Foreskin keratinocyte (primary cell): ENCODE measurements at places on chromosomes 4 and X.

GRCh38 chr4:30743897-30744296 lies 23.7 kb downstream of the PCDH7 start:
- no peak for DNase-seq

- DNase-seq, result no peak
Observed at GRCh38 chr4:153228512-153229140, 24.4 kb downstream of the TRIM2 start.

GRCh38 chrX:1397001-1397400 lies 5.1 kb upstream of the SLC25A6 start:
- DNase-seq, result no peak

GRCh38 chr4:68368691-68369131 lies 18.8 kb upstream of the YTHDC1 start:
- peak; percentile 94 for DNase-seq

DNA sequence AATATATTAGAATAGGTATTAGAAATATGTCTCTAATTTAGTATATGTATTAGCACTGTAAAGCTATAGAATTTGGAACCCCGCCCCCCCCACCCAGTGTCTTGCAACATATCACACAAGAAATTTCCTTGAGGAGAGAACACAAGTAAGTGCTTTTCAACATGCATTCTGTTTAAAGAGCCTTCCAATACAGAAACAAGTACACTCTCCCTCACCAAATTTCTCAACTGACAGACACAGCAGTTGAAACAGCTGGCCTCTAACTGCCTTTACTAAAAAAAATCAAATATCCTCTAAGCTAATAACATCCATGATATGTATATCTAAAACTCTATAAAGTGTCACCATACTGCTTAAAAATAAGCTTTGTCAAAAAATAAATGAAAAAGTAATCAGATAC lies 12.4 kb downstream of the CAMK2D start:
- no peak for DNase-seq

- no peak for DNase-seq
Observed at GRCh38 chrX:14038375-14039085, 8.8 kb upstream of the GEMIN8 start.

- peak; percentile 66 for DNase-seq
Observed at GRCh38 chr4:13364172-13364571, 120.0 kb downstream of the RAB28 start.

- no peak for DNase-seq
Observed at GRCh38 chr4:168815379-168816345, 194.4 kb downstream of the CBR4 start.

GRCh38 chr4:184937745-184938144 lies 80.5 kb upstream of the HELT start:
- no peak for DNase-seq

- DNase-seq, result no peak
Observed at GRCh38 chr4:123257591-123257990, 139.0 kb upstream of the SPRY1 start.

- no peak for DNase-seq
Observed at GRCh38 chrX:18457000-18457399, 31.6 kb downstream of the CDKL5 start.

GRCh38 chr4:63717384-63717783 lies 691.9 kb downstream of the TECRL start:
- peak; percentile 19 for DNase-seq

DNA sequence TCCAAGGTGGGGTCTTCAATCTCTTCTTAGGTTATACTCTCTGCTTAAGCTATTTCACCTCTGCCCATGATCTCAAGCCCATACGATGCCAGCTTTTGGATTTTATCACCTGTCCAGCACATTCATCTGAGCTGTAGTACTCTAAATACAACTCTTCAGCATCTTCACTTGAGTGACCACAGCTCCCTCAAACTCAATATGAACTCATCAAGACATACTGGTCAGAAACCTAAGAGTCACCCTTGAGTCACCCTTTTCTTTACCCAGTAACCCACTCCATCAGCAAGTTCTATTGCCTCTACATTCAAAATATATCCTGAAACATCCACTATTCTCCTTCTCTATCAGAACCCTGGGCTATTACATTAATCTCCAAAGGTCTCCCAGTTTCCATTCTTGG lies 69.4 kb downstream of the DCHS2 start:
- DNase-seq, result no peak

DNA sequence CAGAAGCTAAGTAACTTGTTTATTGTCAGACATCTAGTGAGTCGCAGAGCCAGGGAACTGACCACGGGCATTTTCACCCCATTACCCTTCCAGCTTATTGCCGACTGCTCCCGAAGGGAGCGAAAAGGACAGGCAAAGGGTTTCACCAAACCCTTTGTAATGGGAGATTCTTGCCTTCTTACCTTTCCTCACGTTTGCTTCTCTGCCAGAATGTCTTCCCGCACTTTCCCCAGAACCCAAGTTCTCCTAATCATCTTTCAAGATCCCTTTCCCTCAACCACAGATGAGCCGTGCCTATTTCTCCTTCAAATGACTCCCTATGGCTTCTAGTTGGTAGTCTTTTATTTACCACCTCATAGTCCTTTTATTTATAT lies 520 bp upstream of the SRP72 start:
- peak; percentile 9 for DNase-seq

GRCh38 chr4:119477412-119478053 lies 151.1 kb downstream of the PDE5A start:
- DNase-seq, result no peak

GRCh38 chrX:118423558-118423957 lies 72.1 kb upstream of the DOCK11 start:
- DNase-seq, result no peak

DNA sequence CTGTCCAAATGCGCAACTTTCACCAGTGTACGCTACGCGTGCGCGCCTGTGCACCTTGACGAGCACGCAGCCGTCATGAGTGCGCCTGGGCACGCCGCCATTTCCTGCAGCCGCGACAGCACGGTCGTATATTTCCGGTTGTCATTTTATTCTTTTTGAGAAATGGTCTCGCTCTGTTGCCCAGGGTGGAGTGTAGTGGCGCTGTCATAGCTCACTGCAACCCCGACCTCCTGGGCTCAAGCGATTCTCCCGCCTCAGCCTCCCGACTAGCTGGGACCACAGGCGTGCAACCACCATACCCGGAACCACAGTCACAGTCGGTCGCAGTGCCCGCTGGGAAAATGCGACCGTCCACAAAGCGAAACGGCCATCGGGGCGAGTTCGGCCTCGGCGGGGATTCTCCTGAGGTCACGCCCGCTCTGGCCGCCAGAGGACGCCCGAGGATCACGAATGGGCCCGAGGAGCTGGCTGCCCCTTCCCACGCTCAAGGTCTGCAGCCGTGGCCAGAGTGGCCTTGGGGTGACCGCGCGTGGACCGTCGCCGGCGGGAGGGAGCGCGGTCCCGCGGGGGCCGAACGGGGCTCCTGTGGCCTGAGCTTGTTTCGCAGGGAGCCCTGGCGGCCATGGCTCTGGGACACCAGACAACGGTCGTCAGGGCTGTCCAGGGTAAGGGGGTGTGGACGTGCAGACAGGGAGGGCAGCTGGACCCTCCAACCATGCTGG lies 23.7 kb upstream of the PNMA3 start:
- DNase-seq, result no peak

DNA sequence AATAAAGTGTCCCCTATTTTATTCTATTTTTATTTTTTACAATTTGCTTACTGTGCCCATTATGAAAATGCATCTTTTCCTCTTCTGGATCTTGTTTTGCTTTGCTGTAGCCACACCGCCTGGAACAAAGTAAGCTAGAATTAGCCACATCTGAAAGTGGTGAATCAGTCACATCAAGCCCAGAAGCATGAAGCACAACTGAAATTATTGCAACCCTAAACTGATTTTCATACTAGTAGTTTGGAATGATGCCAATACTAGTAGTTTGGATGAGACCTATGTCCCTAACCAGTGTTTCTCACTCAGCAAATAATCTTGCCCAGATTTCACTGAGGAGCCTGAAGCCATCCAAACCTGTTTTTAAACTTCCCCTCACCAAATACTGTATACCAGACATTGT lies 303.0 kb downstream of the EPHA5 start:
- DNase-seq, result no peak

DNA sequence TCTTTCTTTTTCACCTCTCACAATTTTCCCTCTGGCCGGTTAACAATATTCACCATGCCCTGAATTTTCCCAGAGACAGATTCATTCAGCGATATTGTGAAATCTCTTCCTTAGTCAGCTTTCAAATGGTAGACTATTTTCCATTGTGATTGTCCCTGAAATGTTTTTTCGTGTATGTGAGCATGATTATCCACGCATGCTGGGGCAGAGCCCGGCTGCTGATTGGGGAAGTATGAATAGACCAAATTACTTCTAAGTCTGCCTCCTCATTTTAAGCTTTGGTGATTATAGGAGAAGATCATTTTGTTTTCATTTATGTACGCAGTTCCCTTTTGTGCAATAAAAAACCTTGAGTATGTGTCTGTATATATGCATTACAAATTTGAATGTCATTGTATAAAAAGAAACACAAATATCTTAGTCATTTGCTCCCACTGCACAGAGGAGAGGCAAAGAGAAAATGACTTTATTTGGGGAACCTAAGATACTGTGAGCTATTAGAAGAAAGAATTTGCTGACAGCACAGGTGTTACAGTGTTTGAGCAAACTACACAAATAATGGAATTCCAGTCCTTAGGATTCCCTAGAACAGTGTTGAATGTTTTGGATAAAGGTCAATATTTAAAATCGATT lies 11.3 kb downstream of the DTHD1 start:
- peak; percentile 78 for DNase-seq

- DNase-seq, result no peak
Observed at GRCh38 chrX:94204524-94204923, 530.5 kb downstream of the FAM133A start.

GRCh38 chr4:143054971-143055370 lies 129.7 kb upstream of the USP38 start:
- no peak for DNase-seq

- no peak for DNase-seq
Observed at GRCh38 chr4:18480928-18481327, 459.4 kb upstream of the LCORL start.

GRCh38 chr4:152559641-152560040 lies 23.7 kb upstream of the FBXW7 start:
- DNase-seq, result no peak

DNA sequence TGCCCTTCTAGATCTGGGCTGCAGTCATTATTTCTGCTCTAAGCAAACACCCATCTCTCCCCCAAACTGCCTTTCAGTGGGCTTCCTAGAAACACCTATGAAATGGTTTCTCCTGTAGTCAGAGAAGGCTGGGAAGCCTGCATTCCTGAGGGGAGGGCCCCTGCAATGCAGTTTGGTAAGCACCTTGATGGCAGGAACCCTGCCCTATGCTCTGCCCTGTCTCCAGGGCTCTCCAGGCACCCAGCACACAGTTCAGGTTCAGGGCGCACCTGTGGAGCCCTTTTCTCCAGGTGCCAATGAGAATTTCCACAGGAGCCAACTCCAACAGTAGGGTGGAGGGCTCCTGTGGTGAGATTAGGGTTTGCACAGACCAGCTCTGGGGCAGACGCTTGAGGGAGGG lies 69.1 kb upstream of the FBXW7 start:
- DNase-seq, result no peak

GRCh38 chrX:85052636-85053343 lies 49.1 kb downstream of the APOOL start:
- DNase-seq, result peak; percentile 57

DNA sequence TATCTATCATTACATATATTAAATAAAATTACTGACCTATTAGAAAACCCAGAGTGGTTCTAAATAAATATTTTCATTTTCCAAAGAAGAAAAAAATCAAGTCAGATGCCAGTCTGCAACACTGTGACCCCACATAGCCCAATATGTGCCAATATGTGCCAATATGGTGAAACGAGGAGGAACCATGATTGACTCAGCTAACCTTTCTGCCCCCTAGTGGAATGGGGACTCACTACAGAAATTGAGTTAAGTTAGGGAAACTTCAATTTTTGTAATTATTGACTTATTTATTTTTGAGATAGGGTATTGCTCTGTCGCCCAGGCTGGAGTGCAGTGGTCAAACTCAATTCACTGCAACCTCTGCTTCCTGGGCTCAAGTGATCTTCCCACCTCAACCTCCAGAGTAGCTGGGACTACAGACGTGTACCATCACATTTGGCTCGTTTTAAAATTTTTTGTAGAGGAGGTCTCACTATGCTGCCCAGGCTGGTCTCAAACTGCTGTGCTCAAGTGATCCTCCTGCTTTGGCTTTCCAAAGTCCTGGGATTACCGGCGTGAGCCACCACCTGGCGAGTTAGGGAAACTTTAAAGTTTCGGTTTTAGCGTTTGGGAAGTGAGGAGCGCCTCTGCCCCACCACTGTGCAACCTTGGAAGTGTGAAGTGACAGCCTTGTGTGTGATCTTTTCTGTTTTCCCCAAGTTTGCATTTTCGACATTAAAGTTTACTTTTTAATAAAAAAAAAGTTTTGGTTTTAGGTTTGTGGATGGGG lies 116.8 kb upstream of the SHISA3 start:
- DNase-seq, result no peak

- DNase-seq, result no peak
Observed at GRCh38 chrX:150306002-150306401, 57.1 kb upstream of the MAMLD1 start.

DNA sequence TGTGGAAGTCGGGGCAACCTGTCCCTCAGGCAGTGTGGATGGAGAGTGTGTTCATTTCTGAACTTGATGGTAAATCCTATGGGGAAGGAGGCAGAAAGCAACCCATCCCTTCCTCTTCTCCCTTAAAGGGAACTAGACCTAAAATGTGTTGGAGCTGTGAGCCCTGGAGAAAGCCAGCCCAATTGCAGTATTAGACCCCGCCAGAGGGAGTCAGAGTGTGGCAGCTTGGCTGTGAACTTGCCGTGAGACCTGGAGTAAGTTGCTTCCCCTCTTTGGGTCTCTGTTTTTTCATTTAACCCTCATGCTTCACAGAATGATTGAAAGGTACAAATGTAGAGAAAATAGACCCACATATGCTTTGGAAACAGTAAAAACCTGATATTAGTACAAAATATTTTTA lies 108.7 kb upstream of the PAK3 start:
- DNase-seq, result no peak

DNA sequence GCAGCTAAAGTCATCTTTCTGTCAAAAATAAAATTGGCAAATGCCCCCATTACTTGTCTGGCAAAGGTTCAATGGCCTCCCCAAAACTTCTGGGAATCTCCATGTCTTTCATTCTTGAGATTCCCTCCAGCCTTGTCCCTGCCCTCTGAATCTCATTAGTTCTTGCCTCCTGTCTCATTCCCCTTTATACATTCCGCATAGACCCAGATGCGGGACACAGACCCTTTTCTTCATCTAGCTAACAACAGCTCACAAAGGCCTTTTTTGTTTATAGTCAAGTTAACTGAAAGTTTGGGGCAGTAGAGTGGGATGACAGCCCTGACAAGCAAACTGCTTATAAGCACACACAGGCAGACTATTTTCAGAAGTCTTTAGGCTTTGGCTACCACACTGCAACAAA lies 306.1 kb upstream of the FAM241A start:
- DNase-seq, result no peak

DNA sequence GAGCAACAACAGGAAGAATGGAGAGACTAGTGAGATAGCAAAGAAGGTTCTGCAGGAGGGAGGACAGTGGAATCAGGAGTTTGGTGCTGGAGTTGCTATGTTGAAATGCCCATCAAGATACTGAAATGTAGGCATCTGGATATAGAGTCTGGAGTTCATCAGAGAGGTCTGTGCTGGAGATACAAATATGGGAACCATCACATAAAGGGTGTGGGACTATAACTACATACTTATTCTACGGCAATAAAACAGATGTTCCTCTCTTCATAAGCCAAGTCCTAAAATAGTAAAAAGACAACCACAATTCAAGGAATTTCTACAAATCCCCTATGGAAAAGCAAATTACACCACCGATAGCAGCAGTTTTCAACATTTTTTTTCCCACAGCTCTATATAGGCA lies 1.6 kb downstream of the MED14 start:
- DNase-seq, result no peak
